ENCODE measurements at places on chromosomes 12 and 14.
A peak's percentile ranks its signal among the peaks of the same experiment; 100 is the strongest.

GRCh38 chr12:112361271-112361670 is 21.0 kb downstream of the HECTD4 start:
- DNase-seq = no peak

GRCh38 chr12:47748899-47749298 is 9.8 kb downstream of the RAPGEF3 start:
- DNase-seq = no peak

DNA sequence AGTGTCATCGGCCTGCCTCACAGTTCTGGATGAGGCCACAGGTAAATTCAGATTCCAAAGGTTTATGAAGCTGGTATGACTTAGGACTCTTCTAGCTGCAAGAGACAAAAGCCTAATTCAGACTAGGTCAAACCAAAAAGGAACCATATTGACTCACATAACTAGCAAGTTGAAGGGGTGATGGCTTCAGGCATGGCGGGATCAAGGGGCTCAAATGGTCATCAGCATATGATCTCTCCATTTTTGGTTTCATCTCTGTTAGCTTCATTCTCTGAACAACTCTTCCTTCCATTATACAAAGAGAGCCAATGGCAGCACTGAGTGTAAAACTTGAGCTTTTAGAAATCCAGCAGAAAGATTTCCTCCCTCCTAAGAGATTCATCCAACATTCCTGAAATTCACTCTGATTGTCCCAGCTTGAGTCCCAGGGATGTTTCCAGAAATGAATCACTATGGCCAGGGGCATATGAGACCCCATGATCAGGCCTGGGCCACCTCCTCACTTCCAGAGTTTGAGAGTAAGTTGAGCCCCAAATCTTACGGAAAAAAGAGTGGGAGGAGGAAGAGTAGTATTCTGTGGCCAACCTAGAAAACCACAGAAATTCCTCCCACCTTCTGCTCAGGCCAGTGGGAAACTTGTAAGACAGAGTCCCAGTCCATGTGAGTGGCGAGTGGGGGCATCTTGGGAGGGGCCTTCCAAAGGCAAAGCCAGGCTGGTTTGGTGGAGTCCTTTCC is 2.0 kb upstream of the MAP1LC3B2 start:
- no peak for DNase-seq

GRCh38 chr14:70188322-70188658 is 461 bp downstream of the SLC8A3 start:
- no peak for DNase-seq

- no peak for DNase-seq
These were observed 214.9 kb upstream of the DDHD1 start for GRCh38 chr14:53368066-53368465.

DNA sequence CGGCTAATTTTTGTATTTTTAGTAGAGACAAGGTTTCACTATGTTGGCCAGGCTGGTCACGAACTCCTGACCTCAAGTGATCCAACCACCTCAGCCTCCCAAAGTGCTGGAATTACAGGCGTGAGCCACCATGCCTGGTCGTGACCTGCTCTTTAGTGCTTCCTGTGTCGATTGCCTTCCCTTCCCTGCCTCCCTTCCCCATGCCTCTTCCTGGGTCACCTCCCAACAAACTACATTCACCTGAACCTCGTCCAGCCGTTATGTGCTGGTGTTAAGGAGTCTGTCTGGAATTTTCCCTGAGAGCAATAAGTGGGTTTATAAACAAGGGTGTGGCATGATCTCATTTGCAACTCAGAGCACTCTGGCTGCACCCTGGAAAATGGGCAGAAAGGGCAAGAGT is 32.1 kb upstream of the C12orf76 start:
- no peak for DNase-seq

DNA sequence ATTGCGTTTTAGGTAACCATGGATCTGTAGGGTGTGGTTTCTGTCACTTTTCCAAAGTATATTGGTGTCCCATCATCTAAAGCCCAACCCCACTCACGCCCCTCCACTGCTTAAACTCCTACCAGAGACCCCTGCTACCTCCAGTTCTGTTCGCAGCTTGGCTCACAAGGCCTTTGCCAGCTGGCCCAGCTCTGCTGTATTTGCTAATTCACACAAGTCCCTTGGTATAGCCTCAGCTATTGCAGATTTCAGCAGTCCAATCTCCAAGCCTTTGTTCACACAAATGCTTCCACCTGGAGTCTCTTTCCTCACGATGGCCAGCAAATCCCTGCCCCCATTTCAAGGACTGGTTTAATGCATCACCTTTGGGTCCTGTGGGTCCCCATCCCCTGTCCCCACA is 24.2 kb downstream of the ISCA2 start:
- DNase-seq = no peak

DNA sequence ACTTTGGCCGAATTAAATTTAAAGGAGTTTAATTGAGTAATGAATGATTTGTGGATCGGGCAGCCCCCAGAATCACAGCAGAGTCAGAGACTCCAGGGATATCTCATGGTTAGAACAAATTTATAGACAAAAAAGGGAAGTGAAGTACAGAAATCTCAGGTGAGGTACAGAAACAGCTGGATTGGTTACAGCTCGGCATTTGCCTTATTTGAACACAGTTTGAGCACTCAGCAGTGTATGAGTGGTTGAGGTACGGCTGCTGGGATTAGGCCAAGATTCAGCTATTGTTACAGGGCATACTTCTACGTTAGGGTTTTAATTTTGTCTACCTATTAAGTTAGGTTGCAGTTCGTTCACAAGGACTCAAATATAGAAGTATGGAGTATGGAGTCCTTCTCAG is 23.3 kb downstream of the CCDC38 start:
- DNase-seq = no peak

DNA sequence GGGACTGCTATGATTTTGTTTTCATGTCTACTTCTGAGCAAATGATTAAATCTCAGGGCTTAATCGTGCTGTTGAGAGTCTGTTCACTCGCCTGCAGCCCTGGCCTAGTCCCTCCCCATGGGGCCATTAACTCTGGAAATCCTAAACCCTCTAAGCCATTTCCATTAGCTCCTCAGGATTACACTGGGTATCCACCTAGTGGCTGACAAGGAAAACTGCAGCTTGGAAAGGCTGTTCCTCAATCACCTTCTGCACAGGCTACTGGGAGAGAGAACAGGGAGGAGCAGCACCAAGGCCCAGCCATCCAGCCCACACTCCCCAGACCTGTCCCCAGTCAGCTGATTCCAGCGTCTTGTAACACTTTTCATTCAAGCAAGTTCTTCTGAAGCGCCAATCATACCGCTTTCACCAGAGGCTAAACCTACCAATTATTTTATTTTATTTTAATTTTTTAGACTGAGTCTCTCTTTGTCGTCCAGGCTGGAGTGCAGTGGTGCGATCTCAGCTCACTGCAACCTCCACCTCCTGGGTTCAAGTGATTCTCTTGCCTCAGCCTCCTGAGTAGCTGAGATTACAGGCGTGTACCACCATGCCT is 48.7 kb downstream of the NEUROD4 start:
- no peak for DNase-seq

DNA sequence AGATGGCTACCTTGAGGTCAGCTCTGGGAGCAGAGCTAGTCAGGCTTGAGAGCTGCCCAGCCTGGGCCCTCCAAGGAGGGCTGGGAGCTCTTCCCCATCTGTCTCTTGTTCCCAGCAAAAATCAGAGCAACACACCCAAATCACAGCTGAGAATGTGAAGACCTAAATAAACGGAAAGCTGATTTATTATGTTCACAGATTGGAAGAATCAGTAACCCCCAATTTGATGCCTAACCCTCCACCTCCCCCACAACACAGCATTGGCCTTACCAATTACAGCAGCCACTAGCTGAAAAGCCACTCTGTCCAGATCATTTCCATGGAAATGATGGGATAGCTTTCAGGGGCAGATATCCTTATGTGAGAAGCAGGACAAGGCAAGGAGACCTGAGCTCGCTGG is 7.1 kb upstream of the ACTN1 start:
- DNase-seq = no peak

DNA sequence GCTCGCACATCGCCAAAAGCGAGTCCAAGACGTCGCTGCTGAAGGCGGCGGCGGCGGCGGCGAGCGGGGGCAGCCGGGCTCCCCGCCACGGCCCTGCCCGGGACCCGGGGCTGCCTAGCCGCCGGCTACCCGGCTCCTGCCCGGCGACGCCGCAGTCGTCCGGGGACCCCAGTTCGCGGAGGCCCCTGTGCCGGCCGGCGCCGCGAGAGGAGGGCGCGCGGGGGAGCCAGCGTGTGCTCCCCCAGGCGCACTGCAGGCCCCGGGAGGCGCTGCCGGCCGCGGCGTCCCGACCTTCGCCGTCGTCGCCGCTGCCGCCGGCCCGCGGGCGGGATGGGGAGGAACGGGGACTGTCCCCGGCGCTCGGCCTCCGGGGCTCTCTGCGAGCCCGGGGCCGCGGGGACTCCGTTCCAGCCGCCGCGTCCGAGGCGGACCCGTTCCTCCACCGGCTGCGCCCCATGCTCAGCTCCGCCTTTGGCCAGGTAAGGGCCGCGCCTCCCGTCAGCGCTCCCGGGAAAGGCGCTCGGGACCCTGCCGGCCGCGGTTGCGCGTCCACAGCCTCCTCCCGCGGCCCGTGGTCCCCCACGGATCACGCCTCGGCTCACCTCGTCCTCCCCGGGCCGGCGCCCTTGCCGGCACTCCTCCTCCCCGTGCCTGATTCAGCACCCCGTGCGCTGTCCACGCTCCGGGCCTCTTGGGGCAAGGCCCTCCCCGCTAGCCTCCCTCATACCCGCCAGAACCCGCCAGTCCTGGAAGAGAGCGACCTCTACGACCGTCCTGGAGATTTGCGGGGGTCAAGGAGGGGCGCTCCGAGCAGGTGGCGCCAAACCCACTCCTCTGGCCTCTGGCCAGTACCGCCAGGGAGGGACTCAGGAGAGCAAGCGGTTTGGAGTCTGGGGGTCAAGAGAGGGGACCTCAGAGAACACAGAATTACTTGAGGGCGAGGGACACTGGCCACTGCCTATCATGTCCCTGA is 721 bp downstream of the CABP1 start:
- DNase-seq = peak; percentile 20

GRCh38 chr12:120914794-120915193 is 10.6 kb upstream of the SPPL3 start:
- no peak for DNase-seq

- no peak for DNase-seq
These were observed 33.6 kb downstream of the HCAR2 start for GRCh38 chr12:122669397-122670070.

- no peak for DNase-seq
These were observed 34.3 kb upstream of the DICER1 start for GRCh38 chr14:95191445-95192199.

DNA sequence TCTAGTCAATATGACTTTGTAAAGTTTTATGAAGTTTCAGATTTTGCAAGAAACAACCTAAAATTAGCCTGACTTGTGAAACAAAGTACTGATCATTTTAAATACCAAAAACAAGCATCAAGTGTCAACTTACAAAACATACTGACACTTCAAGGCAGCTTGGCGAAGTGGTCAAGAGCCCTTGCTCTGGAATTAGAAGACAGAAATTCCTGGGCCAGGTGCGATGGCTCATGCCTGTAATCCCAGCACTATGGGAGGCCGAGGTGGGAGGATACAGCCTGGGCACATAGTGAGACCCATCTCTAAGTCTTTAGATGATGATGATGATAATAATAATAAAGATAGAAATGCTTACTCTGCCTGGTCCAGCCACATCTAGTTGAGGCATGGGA is 45.4 kb upstream of the NR2C1 start:
- no peak for DNase-seq

DNA sequence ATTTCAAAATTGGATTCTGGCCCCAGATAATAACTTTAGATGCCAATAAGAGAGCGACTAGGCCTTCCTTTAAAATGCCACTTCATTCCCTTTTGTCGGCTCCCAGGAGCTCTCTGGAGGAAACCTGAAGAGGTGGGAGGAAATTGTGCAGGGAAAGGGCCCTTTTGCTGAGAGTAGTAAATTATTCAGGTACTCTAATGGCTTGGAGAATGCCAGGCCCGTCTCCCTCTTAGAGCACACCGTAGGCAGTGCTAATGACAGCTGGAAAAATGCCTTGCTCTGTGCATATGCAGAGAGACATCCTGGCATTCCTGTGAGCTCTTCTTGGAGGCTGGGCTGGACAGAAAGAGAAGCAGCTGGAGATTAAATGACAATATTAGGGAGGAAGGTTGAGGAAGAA is 115.0 kb upstream of the RPH3A start:
- DNase-seq = no peak

DNA sequence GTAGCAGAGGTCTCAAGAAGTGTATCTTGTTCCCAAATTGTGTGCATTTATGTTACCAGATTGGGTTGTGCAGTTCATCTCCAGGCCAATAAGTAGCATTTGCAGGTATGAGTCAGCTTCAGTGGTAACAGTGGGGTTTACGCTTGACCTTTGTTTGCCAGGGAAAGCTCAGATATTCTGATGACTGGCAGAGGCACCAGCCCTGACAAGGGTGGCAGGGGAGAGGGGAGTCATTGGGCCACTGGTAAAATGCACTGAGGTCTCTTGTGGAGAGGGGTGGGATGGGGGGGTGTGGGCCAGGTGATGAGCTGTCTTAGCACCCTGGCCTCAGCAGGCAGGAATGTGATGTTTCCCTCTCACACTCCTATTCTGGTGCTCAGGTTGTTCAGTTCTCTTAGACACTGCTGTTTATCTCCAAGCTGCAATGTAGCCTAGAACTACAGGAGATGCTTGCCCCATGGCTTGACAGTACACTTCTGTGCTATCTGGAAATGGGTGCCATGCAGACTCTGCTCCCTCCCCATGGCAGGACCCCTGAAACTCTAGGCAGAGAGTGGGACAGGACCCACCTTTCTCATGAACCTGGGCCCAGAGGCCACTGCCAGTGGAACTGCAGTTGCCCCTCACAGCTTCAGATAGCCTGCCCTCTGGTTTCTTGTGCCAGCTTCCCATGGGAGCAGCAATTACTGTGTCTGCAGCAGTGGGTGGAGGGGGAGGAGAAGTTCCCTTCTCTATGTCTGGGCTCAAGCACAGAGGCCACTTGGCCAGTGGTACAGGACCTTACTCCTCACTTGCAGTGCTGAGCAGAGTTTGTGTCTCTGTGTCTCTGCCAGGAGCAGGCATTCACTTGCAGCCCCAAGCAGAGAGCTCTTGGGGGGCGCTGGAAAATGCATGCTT is 31.9 kb downstream of the USP15 start:
- DNase-seq = no peak

GRCh38 chr12:11677093-11677492 is 27.6 kb downstream of the ETV6 start:
- DNase-seq = no peak

DNA sequence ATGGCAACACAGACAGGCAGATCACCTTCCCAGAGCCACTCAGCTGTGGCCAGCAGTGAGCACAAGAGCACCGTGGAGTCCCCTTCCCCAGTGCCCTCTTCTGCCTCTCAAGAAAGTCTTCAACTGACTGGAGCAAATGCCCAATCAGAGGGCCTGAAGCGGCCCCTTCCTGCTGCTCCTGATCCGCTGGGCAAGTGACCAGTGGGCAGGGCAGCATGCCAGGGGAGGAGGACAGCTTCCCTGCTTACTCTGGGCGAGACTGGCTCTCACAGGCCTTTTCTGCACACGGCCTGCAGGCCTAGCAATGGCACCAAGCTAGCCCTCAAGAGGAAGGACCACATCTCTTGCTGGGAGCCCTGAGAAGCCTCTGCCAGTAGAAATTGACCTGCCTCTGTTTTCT is 890 bp downstream of the KRT71 start:
- no peak for DNase-seq

- DNase-seq = no peak
These were observed 394.4 kb downstream of the PCNX1 start for GRCh38 chr14:71301611-71302010.

- DNase-seq = no peak
These were observed 5.8 kb downstream of the SLC24A4 start for GRCh38 chr14:92328664-92329255.

GRCh38 chr12:53355121-53355520 is 19.0 kb upstream of the SP7 start:
- no peak for DNase-seq

- DNase-seq = no peak
These were observed 4.5 kb downstream of the PRPF40B start for GRCh38 chr12:49627752-49628360.

- DNase-seq = no peak
These were observed 15.3 kb upstream of the STYK1 start for GRCh38 chr12:10689146-10689545.
